Breast epithelium (tissue), 4 donors: ENCODE measurements at places on chromosomes 13 and 19.
A peak's percentile ranks its signal among the peaks of the same experiment; 100 is the strongest.

DNA sequence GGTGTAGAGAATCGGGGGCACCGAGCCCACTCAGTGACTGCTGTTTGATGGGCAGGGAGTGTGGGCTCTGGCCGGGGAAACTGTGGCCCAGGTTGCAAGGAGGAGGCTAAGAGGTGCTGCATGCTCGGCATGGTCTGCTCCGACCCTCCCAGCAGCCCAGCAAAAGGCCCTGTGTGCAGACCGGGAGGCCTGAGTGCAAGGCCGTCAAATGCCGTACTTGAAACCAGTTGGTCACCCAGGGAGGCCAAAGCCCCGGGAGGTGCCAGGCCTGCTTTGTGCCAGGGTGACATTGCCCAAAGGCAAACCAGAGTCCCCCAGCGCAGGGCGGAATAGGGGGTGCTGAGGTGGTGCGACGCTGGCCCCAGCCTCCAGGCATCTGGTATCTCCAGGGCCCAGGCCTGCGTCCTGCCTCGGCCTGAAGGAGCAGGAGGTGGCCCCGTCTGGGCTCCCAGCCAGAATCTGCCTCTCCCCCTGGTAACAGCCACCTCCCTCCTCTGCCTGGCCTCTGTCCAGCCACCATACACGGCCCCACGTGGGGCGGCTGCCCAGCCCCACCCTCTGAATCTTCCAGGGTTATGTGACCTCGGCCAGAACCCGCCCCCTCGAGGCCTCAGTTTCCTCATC lies 4.0 kb downstream of the PIK3R2 start:
- peak; percentile 87 for DNase-seq

GRCh38 chr13:67632590-67632989 lies 402.5 kb upstream of the PCDH9 start:
- DNase-seq, result no peak

GRCh38 chr19:35123573-35123972 lies 8.0 kb downstream of the FXYD3 start:
- no peak for DNase-seq

- DNase-seq, result peak; percentile 98
Observed at GRCh38 chr19:50657712-50658440, 8.6 kb downstream of the C19orf81 start.

DNA sequence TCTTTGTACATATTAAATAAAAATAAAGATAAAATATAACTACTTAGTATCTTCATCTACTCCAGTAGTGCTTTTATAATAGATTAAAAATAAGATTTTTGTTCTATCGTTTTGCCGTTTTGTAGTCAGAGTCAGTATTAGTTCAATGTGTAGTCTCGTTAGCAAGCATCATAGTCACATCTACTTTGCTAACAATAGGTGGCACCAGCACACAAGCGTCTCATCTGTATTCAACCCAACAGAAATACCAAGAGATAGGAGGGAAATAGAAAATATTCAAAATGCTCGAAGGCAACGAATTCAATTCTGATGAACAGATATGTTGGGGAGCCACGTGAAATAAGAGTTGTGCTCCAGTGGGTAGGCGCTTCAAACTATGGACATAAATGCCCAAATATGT lies 21.4 kb upstream of the MICU2 start:
- no peak for DNase-seq

- no peak for DNase-seq
Observed at GRCh38 chr19:3518659-3519058, 12.5 kb downstream of the FZR1 start.

GRCh38 chr13:43545317-43545874 lies 241.4 kb downstream of the ENOX1 start:
- no peak for DNase-seq

DNA sequence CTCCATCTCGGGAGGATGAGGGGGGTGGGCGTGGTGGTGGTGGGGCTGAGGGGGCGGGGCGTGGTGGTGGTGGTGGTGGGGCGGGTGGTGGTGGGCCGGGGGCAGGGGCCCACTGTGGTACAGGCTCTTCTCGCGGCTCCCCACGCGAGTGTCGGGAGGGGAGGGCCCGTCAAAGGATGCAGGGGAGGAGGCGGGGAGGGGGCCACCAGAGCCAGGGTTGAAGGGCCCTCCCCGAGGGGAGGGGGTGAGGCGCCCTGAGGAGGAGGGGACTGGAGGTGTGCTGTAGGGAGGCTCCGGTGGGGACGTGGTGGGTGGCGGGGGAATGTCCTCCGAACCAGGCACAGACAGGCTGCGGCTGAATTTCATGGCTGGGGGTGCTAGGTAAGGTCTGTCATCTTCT lies 19.6 kb downstream of the C19orf81 start:
- no peak for DNase-seq

DNA sequence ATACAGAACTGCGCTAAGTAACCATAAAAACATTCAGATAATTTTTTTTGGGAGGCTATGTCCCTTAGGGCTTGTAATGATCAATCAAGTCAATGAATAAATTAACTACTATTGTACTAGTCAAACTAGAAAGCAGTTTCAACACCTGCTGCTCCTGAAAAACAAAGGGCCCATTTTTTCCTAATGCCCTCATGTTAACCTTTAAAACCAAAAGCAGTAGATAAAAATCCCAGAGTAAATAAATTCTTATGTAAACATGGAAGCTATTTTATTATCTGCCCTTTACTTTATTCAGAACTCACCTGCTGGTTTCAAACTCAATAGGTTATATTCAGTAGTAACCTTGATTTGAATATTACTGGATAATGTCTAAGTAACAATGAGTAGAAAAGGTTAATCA lies 159.5 kb upstream of the STARD13 start:
- DNase-seq, result no peak

DNA sequence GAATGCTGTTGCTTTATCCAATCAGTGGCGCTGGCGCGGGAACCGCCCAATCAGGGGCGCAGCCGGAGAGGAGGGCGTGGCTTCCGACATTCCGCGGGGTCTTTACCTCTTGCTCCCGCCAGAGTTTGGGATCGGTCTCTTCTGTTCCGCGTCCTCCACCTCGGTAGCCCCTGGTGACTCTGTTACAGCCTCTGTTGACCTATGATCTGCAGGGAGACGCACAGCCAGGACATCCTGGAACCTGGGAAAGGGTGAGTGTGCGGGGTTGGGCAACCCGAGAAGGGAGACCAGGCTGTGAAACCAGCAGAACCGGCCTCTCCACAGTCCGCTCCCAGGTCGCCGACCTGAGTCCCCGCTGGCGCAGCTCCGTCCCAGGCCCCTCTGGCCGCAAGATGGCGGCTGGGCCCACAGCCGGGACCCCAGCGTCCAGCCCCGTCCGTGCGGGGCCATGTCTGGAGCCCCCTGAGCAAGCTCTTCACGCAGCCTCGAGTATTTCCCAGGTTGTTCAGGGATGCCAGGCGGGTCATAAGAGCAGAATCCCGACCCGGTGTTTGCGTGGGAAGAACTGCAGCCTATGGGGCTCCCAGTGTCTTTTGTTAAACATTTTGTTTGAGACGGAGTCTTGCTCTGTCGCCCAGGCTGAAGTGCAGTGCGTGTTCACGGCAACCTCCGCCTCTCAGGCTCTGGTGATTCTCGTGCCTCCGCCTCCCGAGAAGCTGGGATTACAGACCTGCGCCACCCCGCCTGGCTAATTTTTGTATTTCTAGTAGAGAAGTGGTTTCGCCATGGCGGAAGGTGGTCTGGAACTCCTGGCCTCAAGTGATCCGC lies 4.4 kb upstream of the ZNF681 start:
- DNase-seq, result peak; percentile 91

GRCh38 chr19:23817519-23817918 lies 58.8 kb upstream of the ZNF681 start:
- DNase-seq, result no peak

DNA sequence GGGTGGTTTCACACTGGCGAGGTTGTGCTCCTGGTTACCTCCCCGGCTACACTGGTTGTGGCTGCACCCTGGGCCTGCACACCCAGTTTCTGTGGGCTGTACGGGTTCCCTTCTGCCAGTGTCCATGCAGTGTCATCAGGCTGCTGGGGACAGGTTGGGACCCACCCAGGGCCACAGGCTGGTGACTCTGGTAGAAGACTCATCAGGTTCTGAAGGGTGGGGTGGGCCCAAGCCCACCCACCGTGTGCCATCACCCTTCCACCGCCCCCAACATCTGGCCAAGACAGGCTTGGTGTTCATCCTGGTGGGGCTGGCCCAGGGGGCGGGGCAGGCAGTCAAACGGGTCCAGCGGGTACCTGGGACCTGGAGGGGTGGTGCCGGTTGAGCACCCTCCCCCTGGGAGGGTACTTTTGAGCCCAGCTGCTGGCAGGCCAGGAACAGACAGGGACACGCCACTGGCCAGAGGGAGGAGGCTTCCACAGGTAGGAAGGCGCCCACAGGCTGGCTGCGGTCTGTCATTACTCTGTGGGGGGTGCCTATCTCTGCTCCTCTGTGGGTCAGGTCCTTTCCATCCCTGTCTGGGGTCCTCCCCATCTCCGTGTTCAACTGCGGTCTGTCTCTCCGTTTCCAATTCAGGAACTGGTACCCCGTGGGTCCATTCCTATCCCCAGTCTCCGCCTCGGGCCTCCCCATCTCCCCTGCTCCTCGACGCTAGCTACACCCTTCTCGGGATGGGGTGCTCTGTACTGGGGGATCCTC lies at the start of gene RNF225:
Gene RNF225, plus strand, starts transcription at position 437 of the 759 bp plus-strand sequence. CDS start 434 bp downstream, outside the sequence.
- peak; percentile 60 for DNase-seq

- DNase-seq, result no peak
Observed at GRCh38 chr13:47846886-47847285, 154.2 kb downstream of the SUCLA2 start.

DNA sequence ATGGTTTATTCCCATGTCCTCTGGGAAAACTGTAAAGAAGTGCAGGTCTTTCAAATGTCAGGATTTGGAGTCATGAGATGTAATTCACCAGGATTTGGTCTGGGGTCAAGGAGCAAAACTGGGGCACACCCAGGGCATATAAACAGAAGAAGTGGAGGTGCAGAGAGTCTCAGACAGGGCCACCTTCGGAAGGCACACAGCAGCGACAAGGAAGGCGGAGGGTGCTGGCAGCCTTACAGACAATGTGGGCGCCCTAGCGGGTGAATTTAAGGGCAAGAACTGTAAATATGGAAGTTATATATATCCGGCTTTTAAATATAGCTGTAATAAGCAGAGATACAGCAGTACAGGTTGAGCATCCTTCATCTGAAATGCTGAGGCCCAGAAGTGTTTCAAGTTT lies 31.2 kb downstream of the DHRS12 start:
- no peak for DNase-seq

- no peak for DNase-seq
Observed at GRCh38 chr13:99103536-99103935, 97.1 kb upstream of the UBAC2 start.

DNA sequence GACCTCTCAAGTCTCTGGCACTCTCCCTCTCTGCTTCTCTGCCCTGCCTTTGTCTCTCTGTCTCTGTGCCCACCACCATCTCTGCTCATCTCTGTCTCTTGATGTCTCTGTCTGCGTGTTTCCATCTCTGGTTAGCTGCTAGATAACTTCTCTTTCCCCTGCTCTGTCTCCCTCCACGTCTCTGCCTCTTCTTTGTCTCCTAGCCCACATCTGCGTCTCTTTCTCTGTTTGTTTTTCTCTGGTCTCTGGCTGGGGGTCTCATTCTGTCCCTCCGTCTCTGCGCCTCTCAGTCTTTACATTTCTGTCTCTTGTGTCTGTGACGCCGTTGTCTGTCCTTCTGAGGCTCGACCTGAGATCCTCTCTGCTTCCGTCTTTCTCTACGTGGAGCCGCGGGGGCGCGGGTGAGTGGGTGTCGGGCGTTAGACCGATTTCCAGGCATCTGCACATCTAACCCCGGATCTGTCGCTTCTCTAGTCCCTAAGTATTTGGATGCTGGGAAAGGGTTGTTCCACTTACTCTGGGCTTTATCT lies 386 bp downstream of the GIPR start:
- no peak for DNase-seq

DNA sequence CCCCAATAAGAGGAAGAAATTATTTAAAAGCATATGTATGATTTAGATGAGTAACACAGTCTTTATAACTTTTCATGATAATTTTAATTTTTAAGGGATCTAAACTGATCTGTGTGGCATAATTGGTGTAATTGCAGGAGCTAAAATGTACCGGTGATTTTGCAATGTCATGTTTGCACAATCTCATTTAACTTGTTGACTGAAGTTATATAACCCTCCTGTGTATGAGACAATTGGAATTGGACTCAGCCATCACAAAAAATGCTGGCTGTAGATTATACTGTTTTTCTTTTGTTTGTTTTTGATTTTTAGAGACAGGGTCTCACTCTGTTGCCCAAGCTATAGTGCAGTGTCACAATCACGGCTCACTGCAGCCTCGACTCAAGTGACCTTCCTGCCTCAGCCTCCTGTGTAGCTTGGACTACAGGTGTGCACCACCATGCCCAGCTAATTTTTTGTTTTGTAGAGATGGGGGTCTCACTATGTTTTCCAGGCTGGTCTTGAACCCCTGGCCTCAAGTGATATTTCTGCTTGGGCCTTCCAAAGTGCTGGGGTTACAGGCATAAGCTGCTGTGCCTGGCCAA lies 26.1 kb downstream of the FGF9 start:
- no peak for DNase-seq

DNA sequence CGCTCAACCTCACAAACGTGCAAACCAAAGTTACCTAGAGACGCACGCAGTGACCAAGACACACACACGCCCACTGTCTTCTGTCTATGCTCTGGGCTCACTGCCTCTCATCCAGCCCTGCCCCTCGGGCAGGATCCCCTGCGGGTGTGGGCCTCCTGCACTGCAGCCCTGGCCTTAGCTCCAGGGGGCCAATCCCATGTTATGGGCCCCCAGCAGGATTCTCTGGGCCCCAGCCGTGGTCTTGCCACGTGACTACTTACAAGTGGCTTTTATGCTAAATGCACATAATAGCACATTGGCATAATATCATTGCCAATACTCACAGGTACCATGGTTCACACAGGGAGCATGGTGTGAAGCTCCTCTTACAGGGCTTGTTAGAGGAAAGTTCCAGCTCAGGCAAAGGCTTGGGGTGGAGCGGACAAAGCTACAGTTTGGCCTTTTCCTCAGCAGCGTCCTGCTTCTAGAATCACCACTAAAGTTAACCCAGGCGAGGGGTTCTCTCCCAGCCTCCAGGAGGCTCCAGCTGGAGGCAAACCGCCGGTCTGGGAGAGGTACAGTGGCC lies 37.4 kb downstream of the CEBPA start:
- DNase-seq, result no peak

- no peak for DNase-seq
Observed at GRCh38 chr19:11373885-11374432, 507 bp upstream of the SWSAP1 start.

- DNase-seq, result no peak
Observed at GRCh38 chr19:40348961-40349507, 539 bp downstream of the PLD3 start.

- no peak for DNase-seq
Observed at GRCh38 chr13:60511637-60512036, 114.6 kb downstream of the TDRD3 start.

- DNase-seq, result no peak
Observed at GRCh38 chr13:33369073-33369472, 83.5 kb upstream of the STARD13 start.

DNA sequence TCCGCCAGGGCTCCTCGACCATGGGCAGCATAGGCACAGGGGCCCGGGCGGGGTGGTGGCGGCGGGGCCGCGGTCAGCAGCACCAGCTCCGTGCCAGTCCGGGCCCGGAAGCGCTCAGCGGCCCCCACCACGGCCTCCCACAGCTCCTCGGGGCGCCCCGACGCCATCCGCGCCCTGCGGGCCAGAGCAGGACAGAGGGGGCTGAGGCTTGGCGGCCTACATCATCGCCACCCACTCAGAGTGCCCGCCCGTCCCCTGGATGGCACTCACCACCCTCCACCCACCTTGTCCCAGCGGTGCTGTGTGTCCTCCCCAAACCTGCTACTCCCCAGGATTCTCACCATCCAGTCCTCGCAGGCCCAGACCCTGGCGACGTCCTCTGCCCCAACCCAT lies 4.0 kb downstream of the AKT1S1 start:
- DNase-seq, result no peak
